DND-41 (cell line): ENCODE measurements at places on chromosomes 4 and X.

- DNase-seq, result no peak
Measured at GRCh38 chr4:39808231-39808749, 110.4 kb downstream of the UBE2K start.

DNA sequence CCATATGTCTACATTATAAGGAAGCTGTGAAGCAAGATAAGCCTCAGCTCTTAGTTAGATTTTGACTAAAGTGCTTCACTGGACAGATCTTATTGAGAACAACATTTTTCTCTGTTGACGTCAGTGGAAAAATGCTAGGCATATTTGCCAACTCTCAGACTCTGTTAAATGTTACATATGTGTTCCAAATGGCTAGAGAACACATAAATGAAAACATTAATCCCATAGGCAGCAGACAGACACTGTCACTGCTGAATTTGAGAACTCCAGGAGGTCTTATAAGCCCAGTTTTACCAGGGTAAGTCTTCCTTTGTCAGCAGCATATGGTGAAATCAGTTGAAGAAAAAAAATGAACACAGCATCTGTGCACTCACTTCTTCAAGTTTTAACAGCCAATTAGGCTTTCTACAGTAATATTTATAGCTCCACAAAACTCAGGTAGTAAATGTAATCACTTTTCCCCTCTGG, 186.9 kb downstream of the CAMK2D start:
- DNase-seq, result no peak

- no peak for DNase-seq
Measured at GRCh38 chr4:77652237-77652897, 46.7 kb downstream of the CXCL13 start.

DNA sequence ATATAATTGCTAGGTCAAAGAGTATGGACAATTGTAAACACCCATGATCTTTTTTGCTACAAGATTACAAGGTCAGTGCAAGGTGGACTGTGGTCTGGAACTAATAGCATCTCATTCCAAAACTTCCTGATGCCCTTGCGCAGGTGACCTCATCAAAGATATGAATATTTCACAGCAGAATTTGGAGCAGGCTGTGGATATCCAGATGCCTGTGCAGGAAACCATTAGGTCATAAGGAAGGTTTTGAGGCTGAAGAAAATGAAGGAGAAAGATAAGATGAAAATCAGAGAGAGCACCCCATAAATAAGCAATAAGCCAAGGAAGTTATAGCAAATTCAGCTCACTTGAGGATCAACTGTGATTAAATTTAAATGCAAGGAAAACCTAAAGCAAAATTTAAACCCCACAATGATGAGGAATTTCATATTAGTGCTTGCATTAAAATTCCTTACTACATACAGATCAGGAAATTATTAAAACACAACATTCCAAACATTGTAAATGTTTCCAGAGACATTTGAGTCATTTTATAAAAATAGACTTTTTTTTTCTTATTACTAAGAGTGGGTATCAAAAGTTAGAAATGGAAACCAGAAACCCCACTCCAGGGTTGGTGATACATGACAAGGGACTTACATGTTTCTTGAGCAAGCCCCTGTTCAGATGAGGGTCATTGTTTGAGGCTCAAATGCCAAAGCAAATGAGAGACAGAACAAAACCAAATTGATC, 100.7 kb upstream of the FAM9C start:
- no peak for DNase-seq

- DNase-seq, result no peak
Measured at GRCh38 chr4:4866866-4867374, 7.5 kb downstream of the MSX1 start.

- DNase-seq, result no peak
Measured at GRCh38 chr4:2925931-2926860, 37.0 kb downstream of the NOP14 start.

GRCh38 chrX:121150217-121150616, 102.8 kb downstream of the GLUD2 start:
- no peak for DNase-seq

DNA sequence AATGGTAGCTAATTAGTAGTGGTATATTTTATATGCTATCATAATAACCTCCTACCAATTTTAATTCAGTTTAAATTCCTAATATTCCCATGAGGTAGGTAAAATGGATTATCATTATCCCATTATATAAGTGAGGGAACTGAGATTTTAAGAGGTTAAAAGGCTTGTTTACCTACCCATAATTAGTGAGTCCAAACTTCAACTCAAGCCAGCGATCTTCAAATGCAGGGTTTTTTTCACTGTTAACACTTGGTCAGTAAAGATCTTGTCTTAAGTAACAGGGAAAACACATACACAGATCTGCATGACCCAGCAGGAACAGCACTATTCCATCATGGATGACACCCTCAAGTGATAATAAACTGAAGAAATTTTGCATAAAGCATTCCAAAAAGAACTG, 31.3 kb downstream of the FABP2 start:
- DNase-seq, result no peak

DNA sequence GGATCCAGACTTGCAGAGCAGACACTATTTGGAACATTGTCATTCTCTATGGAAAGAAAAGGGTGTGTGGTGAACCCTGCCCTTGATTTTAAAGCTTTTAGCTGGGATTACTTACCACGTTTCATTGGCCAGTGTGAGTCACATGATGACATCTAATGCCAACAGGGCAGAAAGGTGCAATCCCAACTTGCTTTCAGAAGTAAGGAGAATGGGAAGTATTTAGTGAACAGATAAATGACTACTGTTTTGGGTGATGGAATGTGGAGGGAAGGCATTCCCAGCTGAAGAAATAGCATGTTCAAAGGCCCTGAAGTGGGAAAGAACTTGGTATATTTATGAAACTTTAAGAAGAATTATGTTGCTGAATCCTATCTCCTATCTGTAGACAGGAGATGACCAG, 44.5 kb downstream of the SYTL5 start:
- DNase-seq, result no peak

GRCh38 chr4:146371812-146372211, 149.9 kb downstream of the SLC10A7 start:
- no peak for DNase-seq

DNA sequence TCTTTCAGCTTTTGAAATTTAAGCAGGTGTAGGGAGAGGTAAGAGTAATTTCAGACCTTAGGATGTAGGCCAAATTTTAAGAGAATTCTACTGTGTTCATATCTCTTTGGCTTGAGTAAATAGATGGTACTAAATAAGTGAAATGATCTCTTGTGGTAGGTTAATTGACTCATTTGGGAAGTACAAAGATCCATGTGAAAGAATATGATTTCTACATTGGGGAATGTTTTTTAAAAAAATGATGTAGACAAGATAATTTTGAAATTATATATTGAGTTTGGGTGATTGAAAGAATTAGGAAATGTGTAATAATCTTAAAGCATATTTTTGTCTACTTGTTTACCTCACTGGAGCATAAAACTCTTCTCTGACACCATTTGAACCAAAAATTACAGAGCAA, 35.6 kb downstream of the RAPGEF2 start:
- no peak for DNase-seq

GRCh38 chr4:22215084-22215483, 266.5 kb upstream of the KCNIP4 start:
- DNase-seq, result no peak

- no peak for DNase-seq
Measured at GRCh38 chr4:119521268-119521667, 107.3 kb downstream of the PDE5A start.

DNA sequence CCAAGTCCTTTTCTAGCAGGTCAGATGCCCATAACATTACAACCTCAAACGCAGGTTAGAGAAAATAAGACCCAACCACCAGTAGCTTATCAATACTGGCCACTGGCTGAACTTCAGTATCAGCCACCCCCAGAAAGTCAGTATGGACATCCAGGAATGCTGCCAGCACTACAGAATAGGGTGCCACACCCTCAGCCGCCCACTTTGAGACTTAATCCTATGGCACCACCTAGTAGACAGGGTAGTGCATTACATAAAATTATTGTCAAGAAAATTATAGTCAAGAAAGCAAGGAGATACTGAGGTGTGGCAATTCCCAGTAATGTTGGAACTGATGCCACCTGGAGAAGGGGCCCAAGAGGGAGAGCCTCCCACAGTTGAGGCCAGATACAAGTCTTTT, 19.9 kb upstream of the TRIM61 start:
- no peak for DNase-seq

- no peak for DNase-seq
Measured at GRCh38 chrX:82816001-82816400, 692.1 kb upstream of the POU3F4 start.

- peak; percentile 76 for DNase-seq
Measured at GRCh38 chr4:2535376-2536192, 863 bp upstream of the FAM193A start.

GRCh38 chr4:153488006-153488891, 22.1 kb downstream of the TMEM131L start:
- peak; percentile 87 for DNase-seq

DNA sequence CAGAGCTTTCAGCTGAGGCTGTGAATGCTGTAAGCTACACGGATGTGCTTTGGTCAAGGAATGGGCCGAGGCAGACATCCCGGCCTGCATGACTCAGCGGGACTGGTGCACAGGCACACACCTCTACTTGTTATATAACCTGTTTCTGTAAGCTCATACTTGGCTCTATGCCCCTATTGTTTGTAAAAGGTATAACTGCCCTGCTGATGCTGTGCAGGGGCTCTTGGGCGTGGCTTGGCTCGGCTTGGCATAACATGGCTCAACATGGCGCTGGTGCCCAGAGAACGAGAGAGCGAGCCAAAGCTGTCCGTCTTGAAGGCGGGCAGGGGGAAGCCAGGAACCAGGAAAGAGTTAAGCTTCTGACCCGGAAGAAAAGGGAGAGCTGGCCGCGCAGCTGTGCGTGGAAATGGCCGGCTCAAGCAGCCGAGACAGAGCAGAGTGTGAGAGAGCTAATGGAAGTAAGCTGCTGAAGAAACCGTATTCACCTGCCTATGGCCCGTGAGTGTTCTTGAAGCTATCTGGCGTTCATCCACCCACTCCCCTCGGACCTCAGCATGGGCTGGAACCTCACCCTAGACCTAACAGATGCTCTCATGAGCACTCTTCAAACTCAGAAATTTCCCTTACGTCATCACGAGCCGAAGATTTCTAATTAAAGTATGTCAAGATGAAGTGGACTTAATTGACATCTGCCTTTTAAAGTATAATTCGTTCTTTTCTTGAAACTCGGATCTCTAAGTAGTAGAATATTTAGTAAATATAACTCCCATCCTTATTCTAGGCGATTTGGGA, 286.3 kb upstream of the AGA start:
- no peak for DNase-seq

- DNase-seq, result no peak
Measured at GRCh38 chr4:181479141-181479540, 764.1 kb upstream of the TENM3 start.

DNA sequence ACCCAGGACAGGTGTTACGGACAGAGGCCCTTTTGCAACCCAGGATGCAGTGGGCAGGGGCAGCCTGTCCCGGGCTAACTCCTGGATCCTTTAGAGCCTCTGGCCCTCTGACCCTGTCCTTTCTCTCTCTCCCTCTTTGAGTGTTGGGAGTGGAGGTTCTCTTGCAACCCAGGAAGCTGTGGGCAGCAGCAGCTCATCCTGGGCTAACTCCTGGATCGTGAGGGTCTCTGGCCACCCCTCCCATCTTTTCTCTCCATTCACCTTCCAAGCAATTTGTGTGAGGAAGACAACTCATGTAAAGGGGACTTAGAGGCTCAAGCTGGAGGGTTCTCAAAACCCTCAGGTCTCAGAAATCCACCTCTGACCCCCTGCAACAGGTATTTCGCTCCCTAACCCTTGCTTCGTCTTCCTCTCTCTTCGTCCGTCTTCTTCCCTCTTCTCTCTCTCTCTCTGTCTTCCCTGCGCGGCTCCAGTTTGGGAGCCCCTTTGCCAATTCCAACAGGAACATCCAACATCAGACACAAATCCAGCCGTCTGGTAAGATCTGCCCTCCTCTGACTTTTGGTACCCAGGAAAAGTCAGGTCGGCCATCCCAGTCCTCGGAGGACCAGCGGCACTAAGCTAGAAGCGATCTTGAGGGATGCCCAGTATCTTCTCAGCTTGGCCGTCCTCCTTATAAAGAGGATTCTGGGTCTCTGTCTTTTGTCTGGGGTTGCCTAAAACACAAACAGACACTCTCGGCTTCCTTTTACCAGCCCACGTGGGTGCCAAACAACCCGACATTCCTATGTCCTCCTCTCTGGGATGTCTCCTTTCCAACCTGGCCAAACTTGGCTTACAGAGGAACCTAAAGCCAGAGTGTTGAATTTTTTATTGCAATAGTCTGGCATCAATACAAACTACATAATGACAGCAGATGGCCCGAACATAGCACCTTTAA, 7.9 kb downstream of the ASMTL start:
- peak; percentile 2 for DNase-seq

GRCh38 chrX:45823536-45823935, 622.9 kb upstream of the DIPK2B start:
- DNase-seq, result no peak

GRCh38 chr4:68074397-68074796, 55.3 kb downstream of the TMPRSS11F start:
- DNase-seq, result no peak

- DNase-seq, result no peak
Measured at GRCh38 chrX:31449081-31449480, 377.2 kb upstream of the FTHL17 start.

DNA sequence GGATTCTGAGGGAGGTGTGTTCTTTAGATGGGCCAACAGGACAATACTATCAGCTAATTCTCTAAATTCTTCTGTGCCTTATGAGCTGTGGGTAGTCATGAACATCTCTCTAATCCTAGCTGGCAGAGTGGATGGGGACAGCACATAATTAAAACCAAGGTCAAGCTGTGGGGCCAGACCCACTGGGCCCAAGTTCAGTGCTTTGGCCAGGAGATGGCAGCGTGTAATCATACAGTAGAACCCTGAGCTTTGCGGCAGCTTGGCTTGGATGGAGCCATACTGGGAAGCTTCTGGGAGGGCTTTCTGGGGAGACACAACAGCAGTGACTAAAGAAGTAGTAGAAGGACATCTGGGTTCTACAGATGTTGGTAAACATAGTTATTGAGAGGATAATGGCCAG, 140.3 kb upstream of the CXCL13 start:
- DNase-seq, result no peak

DNA sequence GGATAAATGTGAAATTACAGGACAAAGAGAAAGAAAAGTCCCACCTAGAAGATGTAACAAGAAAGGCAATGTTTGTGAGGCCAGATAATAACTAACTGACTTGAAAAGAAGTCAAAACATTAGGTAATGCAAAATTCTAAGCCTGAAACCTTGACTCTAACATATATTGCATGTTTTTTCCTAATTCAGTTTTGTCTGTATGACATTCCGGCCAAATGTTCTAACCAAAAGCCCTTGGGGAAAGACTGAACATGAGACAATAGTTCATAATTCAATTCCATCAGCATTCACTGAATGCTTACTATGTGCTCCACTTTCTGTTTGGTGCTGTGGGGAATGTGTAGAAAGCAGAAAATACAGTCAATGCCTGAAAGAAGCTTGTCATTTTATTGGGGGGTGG, 84.8 kb upstream of the PLAC1 start:
- DNase-seq, result no peak

GRCh38 chrX:131257367-131257766, 31.7 kb downstream of the IGSF1 start:
- no peak for DNase-seq

DNA sequence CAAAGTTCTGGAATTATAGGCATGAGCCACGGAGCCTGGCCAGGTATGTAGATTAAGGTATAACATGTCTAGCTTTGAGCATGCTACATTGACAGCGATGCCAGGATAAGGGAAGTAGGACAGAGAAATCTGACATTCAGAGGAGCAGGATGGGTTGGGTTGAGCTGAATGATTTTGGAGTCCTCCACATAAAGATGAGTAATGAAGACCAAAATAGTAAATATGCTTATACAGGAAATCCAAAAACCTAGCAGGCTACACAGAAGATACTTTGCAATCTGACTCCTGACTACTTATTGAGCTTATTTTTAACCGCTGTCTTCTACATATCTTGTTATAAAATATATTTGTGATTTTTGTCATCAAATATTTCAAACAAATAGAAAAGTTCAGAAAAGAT, 69.7 kb downstream of the PDGFC start:
- DNase-seq, result no peak
